ENCODE measurements at places on chromosomes 1 and 21.

DNA sequence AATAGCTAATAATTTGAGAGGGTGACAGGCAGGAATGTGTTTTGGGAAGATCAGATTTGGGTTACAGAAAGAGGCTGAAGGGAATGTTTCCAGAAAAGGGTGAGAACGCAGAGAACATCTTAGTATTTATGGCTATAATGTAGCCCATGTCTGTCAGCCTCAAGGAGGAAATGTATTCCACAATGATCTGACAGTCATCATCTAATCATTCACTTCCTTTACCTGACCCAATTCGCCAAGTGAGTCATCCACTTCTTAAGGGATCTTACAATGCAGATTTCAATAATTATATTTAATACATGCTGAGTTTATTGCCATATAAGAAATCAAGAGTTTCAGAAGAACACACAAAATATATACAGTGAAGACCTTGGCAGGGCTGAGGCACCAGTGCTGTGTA, 10.8 kb downstream of the TRIM45 start:
- DNase-seq, result no peak

DNA sequence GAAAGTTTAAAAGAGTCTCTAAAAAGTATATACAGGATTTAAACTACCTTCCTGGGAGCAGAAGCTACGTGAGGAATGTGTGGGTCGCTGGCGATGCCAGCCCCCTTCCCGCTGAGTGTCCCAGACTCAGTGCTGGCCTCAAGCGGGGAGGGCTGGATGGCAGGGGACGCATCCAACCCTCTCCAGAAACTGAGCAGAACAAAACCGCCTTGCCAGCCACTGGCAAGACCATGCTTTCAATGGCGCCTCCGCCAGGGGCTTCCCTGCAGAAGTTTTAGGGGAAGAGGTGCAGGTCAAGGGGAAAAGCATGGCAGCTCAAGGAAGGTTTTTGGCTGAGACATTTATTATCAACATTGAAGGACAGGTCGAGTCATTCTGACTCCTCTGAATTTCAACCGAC, 26.1 kb downstream of the NADK start:
- DNase-seq, result no peak

- no peak for DNase-seq
These were observed 15.2 kb upstream of the KDM4A start for GRCh38 chr1:43634721-43635120.

GRCh38 chr1:203307641-203308126, 2.4 kb downstream of the BTG2 start:
- DNase-seq, result no peak

GRCh38 chr1:65108025-65108642, 39.9 kb upstream of the AK4 start:
- DNase-seq, result no peak

- no peak for DNase-seq
These were observed 20.1 kb downstream of the UBE2U start for GRCh38 chr1:64223329-64224151.

- DNase-seq, result no peak
These were observed 81.0 kb downstream of the UBR4 start for GRCh38 chr1:19128968-19129514.

- DNase-seq, result no peak
These were observed 163.4 kb downstream of the ADGRL4 start for GRCh38 chr1:78843111-78843510.

DNA sequence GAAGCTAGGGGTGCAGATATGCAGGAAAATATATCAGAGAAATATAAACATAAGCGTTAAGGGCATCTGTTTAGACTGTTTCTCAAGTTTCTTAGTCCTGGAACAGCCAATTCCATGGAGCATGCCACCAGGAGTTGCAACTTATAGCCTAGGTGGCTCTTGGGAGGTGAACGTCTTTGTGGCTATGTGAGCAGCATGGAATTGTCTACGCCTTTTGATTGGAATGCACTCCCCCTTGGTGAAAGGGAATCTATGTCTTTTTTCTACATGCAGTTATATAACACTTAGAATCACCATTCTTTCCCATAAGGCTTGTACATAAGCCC, 12.4 kb downstream of the RCSD1 start:
- DNase-seq, result no peak

GRCh38 chr1:46653405-46653958, 14.7 kb downstream of the ATPAF1 start:
- DNase-seq, result no peak

GRCh38 chr21:45803618-45804340, 160.3 kb downstream of the PCBP3 start:
- no peak for DNase-seq

- DNase-seq, result no peak
These were observed 747 bp upstream of the ENAH start for GRCh38 chr1:225653463-225654276.

- no peak for DNase-seq
These were observed 654.5 kb downstream of the MATN1 start for GRCh38 chr1:30068787-30069472.

GRCh38 chr1:228240411-228241240, 32.8 kb downstream of the OBSCN start:
- no peak for DNase-seq

DNA sequence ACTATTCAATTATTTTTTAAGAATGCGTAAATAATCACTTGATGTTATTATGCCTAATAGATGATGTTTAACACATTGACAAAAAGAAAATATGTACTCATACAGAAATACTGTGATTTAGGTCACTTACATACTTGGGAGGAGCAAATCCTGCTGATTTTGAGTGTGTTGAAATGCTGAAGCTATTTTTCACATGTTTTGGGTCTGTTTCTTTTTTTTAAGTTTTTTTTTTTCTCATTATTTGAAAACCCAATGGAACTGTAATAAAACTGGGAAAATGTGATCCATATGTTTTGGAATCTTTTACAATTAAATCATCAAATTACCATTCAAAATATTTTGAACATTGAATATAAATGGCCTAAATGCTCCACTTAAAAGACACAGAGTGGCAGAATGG, 366.2 kb upstream of the ADAMTS5 start:
- DNase-seq, result no peak

- DNase-seq, result no peak
These were observed 4.8 kb upstream of the PTCH2 start for GRCh38 chr1:44847845-44848244.

DNA sequence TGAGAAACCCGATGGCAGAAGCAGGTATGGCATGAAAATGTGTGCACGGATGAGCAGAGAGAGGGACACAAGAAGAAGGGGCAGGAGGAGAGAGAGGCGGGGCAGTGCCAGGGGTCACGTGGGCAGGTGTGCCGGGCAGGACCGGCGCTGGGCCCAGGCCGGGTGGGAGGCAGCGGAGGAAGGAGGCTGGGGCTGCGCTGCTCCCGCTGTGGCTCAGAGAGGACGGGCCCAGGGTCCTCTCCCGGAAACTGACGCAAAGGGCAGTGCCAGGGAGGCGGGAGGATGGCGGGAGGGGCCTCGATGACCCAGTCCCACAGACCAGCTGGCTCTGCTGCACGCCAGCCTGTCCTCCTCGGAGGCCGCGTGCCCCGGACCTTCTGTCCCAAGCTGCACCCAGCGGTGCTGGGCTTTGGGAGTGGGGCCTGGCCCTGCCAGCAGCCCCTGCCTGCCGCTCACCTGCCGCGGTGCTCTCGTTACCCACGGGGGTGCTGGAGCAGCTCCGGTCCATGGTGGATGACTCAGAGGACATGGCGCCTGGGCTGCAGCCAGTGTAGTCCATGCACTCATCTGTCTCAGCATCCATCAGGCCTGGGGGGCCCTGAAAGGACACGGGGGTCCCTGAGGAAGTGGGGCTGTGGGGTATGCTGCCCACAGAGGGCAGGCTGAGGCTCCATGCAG, 153.9 kb downstream of the CASZ1 start:
- no peak for DNase-seq

DNA sequence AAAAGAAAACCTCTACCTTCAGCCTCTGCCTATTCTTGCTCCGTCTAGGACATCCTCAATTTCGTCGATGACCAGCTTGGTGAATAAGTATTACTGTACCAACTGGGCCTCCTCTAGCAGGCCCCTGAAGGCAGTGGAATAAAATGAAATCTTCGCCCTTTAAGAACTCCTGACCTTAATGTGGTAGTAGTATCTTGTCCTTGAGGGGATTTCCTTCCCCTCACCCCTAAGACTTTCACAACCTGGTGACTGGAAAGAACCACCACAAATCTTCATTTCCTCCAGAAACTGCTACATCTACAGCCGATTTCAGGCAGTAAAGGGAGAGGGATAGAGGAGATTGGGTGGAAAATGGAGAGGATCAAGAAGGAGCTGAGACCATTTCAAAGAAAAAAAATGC, 1.6 kb upstream of the HAX1 start:
- no peak for DNase-seq

GRCh38 chr1:119448127-119448511, 33.2 kb downstream of the HSD3B2 start:
- DNase-seq, result no peak

GRCh38 chr1:225044258-225044657, 114.8 kb downstream of the DNAH14 start:
- DNase-seq, result no peak

GRCh38 chr1:164020391-164020790, 538.6 kb upstream of the PBX1 start:
- no peak for DNase-seq

- DNase-seq, result no peak
These were observed 24.4 kb downstream of the MPZL1 start for GRCh38 chr1:167746013-167746672.

- no peak for DNase-seq
These were observed 198.4 kb upstream of the PTGFR start for GRCh38 chr1:78292361-78292760.

DNA sequence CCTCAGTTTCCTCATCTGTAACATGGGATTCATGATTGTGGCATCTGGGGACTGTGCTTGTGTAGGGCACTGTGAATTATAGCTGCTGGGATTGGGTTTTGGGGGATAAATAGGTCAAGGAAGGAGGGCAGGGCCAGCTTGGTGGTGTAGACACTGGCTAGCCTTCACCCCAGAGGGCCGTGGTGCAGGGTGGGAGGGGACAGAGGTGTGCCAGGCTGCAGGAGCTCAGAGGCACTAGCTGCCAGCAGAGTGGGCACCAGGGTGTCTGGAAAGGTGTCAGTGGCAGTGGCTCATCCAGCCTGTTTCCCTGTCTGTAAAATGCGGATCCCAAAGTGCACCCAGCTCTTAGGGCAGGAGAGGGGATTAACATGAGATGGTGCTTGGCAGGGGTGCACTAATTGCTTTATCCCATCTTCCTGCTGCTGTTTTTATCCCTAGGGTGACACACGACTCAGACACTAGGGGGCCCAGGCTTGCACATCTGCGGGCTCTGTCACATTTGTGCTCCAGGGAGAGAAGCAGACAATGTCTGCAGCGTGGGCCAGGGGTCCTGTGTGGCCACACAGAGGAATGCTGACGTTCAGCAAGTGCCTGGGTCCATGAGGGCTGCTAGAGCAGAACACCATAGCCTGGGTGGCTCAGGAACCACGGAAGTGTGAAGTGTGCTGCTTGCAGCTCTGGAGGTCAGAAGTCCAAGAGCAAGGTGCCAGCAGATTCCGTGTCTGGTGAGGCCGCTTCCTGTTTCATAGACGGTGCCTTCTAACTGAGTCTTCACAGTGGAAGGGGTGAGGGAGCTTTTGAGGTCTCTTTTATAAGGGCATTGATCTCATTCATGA, 19.3 kb downstream of the OBSCN start:
- no peak for DNase-seq
